Esophagus (tissue), 2 donors: ENCODE measurements at places on chromosomes 16 and 17. TPM values are rescaled to one million over a fixed set of nuclear protein-coding genes. Genes with fewer than 3 reads are reported as not detected.

TEKT1 gene
- polyA plus RNA-seq: not detected

MPP2 gene
- polyA plus RNA-seq: 0.72 TPM

FOXN1 gene
- 8.8 TPM for polyA plus RNA-seq

SCGB1C2 gene
- not detected for polyA plus RNA-seq

KRTAP3-1 gene
- not detected for polyA plus RNA-seq

CCDC144A gene
- 0.43 TPM for polyA plus RNA-seq

FLYWCH1 gene
- polyA plus RNA-seq: 20.2 TPM

ATP2A3 gene
- 5.8 TPM for polyA plus RNA-seq

ITGB4 gene
- polyA plus RNA-seq: 63.2 TPM

CDH5 gene
- 5.7 TPM for polyA plus RNA-seq

HS3ST3B1 gene
- 1.4 TPM for polyA plus RNA-seq

NME2 gene
- polyA plus RNA-seq: 640 TPM

GNAO1 gene
- 1.0 TPM for polyA plus RNA-seq

CHAD gene
- 0.13 TPM for polyA plus RNA-seq

CLEC3A gene
- polyA plus RNA-seq: 0.04 TPM

KRTAP2-1 gene
- polyA plus RNA-seq: not detected

CEP131 gene
- polyA plus RNA-seq: 5.2 TPM

CLUH gene
- polyA plus RNA-seq: 65.2 TPM

NPIPA2 gene
- 6.1 TPM for polyA plus RNA-seq

MEIOC gene
- polyA plus RNA-seq: 0.06 TPM

PTGES3L gene
- 0.65 TPM for polyA plus RNA-seq

HOXB4 gene
- polyA plus RNA-seq: 1.8 TPM

SLC5A10 gene
- polyA plus RNA-seq: 0.49 TPM

HOXB1 gene
- 0.29 TPM for polyA plus RNA-seq
